Stimulated activated CD8-positive, alpha-beta memory T cell treated with anti-CD3 and anti-CD28 coated beads, Interleukin-2, amount 100 ng/mL, for 48 hours (primary cell): ENCODE measurements at places on chromosomes 13 and 19.

GRCh38 chr13:74452176-74452575, 318.0 kb upstream of the KLF12 start:
- DNase-seq: no peak

- DNase-seq: no peak
Observed at GRCh38 chr13:92833071-92833470, 393.5 kb upstream of the GPC6 start.

- DNase-seq: no peak
Observed at GRCh38 chr13:47038188-47038587, 141.3 kb upstream of the HTR2A start.

- DNase-seq: no peak
Observed at GRCh38 chr13:27551562-27551961, 68.8 kb downstream of the LNX2 start.

DNA sequence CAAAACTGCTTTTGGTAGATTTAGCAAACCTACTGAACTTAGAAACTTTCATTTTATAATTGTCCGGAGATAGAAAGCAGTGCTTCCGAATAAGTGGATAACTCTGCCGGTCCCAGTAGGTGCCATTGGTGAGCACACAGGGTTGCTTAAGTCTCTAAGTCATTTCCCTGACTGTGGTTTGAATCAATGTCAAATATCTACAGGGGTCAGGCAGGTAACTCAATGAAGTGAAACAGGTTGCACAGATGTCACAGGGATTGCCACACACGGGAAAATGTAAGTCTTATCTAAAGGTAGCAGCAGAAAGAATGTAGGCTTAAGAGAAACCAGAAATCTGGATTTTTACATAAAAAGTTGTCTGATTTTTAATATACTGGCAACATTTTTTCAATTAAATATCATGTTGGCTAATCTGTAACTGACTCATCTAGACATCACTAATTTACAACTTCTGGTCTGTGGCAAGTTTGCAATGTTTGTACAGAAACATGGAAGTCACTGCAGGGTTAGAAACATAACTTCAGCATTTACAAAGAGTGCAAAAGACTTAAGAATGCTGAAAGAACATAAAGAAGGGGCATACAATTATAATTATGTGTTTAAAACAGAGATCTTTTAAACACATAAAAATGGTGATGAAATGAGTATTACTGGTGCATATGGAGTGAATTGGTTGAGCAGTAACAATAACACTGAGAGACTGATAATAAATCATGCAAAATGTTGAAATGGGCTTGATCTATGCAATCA, 14.3 kb upstream of the LRRC63 start:
- DNase-seq: no peak

GRCh38 chr19:15365264-15365663, 14.3 kb downstream of the AKAP8 start:
- DNase-seq: no peak

DNA sequence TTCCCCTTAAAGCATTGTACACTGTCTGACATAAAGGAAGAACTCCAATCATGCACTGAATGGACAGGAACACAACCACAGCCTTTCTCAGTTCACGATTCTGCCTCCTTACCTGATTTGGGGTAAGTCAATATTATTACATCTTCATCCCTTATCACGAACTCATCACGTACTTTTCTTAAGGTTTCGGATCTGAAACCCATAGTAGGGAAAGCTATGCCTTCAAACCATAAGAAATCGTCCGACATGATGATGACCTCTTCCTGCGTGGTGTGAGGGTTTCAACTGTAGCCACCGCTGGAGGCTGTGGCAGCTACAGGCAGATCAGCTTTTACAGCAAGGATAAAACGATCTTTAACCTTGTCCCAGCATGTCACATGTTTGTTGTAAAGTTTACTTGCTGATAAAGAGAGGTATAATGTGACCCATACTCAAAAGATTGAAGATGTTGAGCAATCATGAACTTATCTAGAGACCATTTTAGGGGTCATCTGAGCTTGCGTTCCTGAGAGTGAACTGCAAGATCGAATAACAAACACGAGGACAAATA, at the start of gene SULT2A1:
TSS of gene SULT2A1 (minus strand) at position 306 of the 550 bp plus-strand sequence. CDS start at position 248, 58 bp downstream.
- DNase-seq: no peak

DNA sequence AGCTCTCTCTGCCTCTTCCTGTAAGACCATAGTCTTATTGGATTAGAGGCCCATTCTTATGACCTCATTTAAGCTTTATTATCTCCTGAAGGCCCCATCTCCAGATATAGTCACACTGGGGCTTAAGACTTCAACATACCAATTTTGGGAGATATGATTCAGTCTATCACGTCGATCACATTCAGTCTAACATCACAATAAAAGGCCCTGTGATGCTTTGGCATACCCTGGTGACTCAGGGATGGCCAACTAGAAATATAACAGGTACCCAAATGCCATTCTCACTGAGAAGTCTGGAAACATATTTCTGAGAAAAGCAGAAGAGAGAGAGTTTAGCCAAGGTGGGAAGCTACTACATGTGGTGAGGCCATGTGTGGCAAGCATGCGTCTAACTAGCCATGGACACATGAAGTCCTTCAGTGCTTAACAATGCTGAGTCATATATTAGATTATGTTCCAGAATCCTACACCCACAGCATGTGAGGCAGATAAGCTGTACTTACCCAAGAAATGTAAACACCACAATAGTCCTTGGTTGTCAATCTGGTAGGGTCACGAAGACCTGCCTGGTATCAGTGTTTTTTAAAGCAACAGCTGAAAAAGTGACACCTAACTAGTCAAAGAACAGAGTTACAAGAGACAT, 485.1 kb downstream of the FOXO1 start:
- DNase-seq: no peak

DNA sequence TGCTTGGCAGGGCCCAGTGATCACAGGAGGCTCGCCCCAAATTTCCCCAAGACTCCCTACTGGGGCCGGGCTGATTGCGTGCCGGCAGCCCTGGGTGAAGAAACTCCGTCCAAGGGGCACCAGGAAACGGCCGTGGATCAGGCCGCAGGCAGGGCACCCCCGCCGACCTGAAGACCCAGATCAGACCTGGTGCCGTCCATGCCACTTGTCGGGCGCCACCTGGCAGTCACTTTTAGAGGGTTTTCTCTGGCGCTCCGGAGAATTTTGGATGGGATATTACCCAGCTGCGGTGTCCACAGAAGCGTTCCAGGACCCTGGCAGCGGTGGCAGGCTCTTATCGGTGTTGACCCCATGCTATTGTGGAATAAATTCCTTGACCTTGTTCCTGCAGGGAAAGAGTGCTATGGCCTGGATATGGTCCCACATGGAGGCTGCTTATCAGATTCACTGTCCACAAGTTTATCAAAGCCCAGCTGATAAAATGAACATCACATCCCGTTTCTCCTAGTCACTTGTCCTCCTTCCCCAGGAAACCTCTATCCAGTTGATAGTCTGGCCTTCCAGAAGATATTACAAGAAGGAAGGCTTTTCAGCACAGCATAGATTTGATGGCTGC, 38.2 kb downstream of the IGFL2 start:
- no peak for DNase-seq

GRCh38 chr13:74977498-74977897, 504.5 kb downstream of the TBC1D4 start:
- no peak for DNase-seq

- DNase-seq: no peak
Observed at GRCh38 chr13:110218581-110219201, 88.3 kb downstream of the COL4A1 start.

- no peak for DNase-seq
Observed at GRCh38 chr13:51999921-52000320, 11.3 kb downstream of the ATP7B start.

GRCh38 chr13:30394751-30395191, 27.5 kb upstream of the UBE2L5 start:
- no peak for DNase-seq
